ENCODE measurements at places on chromosomes 1 and 21.

DNA sequence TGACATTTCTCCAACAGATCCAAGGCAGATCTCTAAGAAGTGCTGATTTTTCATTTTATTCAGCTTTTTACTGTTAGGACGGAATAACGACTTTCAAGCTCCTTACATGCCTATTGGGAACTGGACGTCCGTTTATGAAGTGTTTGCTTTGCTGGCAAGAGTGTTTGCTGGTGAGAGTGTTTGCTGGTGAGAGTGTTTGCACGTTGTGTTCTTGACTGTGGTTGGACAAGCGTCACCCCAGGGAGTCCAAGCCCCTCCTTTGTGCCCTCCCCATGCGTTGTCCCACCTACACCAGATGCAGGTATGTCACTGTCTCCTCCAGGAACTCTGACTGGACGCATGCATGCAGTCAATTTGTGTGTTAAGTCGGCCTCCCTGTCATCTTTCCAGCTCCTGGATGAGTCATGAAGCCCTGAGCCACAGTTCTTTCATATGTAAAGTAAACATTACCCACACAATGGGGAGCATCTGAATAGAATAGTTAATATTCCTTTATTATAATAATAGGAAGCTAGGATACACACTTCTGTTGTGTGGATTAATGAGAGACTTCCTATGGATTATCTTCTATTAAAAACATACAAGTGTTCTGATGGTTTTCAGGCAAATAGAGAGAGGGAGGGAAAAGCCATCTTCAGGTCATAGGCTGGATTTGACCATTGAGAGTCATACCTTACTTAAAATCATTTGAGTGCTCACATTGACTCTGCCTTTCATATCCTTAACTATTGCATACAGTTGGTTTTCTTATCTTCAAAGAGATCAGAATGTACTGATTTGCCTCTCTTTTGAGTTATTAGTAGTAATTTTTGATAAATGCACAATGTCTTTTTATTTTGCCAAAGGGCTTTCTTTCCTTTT is 119.2 kb downstream of the GALNT2 start:
- DNase-seq = peak; percentile 66

- no peak for DNase-seq
Observed at GRCh38 chr1:17297991-17298390, 10.0 kb upstream of the PADI4 start.

DNA sequence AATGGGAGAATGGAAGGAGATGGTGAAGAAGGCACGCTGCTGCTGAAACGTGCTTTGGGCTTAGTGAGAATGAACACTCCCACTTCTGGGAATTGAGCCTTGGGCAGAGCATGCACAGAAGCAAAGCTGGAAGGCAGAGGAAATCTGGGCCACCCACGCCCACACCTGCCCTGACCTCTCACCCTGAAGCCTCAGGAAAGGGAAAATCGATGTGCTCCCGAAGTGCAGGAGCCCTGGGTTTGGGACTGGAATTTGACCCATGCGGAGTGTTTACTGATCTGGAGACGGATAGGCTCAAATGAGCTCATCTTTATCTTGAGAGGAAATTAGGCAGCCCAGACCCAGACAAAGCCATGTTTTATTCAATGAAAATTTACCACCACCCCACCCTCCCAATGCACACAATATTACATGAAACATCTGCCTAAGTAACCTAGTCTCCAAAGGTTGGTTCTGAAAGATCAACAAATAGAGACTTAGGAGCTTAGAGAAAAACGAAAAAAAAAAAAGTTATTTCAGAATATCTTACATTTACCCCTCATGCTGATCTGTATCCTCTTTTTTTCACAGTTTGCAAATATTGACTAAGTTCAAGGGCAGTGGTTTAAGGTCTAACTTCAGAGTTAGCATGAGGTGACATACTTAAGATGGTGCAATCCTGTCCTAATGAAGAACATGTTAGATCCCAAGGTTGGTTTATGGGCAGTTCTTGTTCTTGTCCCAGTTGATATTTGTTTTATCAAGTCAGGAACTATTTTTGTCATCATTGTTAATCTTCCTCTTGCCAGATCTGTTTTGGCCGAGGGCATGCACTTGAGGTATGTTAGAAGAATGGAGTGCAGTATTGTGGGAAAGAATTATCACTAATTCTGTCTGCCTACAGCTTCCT is 63.0 kb downstream of the PROX1 start:
- DNase-seq = no peak

DNA sequence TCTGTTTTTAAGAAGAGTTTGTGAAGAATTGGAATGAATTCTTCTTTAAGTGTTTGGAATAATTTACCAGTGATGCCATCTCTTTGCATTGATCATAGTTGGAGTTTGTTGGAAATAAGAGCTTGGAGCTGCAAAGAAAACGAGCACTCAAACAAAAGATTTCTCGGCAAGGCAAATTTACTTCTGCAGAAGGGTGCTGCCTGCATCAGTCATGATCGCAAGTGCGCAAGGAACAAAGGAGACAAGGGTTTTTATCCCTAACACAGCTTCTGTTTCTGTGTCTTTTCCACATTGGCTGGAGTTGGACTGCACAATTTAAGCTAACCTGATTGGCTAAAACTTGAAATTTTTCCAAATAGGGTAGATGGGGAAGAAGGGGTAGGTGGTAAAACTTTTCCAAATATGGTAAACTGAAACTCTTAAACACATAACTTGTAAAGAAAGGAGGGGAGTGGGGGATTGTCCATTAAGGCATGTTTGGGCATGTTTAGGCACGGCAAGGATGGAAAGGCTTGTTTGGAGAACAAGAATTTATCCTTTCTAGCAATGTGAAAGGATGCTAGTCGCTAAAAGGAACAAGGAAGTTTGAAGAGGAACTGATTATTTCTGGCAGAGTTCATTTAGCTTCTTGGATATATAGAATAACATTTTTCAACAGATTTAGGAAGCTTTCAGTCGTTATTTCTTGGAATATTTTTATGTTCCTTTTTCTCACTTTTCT is 3.5 kb upstream of the AADACL4 start:
- DNase-seq = peak; percentile 15

GRCh38 chr1:213899413-213899812 is 88.4 kb upstream of the PROX1 start:
- no peak for DNase-seq

DNA sequence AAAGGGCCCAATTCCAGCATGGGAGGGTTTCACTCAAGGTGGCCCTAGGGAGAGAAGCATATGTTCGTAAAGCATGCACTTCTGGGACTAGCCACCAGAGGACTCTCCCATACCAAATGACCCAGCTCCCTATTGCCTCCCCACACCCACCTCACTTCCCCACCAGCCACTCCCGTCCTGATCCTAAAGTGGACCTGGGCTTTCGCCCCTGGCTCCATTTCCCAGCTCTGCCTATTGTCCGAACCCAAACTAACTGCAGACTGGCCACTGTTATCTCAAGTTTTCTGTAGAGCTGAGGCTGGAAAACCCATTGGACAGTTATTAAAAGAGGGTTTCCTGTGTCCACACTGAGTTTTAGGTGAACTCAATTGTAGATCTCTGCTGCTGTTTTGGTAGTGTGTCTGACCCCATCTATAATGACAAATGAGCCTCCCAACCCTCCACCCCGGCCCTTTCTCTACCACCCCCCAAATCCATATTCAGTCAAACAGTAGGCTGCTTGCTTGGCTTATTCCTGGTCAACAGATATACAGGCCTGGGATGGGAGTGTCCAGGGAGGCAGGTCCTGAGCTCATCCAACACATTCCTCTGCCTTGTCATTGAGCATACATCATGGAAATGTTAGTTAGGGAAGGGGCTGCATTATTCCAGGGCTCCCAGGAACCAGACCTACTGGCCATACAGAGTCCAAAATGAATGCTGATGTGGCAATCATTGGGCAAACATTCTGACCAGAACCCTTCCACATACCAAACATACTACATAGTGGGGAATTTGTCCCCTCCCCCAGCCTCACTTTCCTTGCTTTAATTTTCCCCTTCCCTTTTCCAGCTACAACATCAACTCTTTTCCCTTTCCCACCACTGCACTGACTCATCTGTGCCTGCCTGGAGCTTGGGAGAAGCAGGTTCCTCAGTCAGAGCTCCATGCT is 59.2 kb downstream of the ABCA4 start:
- DNase-seq = peak; percentile 66

DNA sequence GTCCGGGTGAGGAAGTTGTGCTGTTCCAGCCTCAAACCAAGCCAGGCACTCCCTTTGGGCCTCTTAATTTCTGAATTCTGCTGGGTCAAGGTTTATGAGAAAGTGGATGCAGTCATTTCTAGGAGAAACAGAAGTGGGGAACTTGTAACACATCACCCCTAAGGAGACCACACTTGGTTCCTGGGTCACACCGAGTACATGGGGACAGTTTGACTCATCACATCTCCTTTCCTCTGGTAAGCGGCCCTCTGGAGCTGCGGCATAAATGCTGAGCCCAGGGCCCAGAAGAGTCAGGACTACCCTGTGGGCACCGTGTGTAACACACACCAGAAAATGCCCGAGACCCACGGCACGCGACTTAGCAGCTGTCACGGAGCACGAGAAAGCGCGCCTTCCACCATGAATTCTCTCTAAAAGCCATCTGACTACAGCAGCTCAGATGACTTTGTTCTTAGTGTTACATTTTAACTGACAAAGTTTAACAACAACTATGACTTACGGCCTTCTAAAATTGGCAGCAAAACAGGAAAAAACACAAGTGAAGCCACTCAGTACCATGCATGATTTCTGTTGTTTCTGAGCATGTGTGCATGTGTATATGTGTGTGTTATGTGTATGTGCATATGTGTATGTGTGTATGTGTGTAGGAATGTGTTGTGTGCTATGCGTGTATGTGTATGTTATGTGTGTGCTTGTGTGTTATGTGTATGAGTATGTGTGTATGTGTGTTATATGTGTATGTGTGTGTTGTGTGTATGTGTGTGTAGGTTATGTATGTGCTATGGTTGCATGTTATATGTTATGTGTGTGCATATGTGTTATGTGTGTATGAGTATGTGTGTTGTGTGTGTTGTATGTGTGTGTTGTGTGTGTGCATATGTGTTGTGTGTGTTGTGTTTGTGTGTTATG is 50.8 kb downstream of the TOMM20 start:
- DNase-seq = peak; percentile 36

DNA sequence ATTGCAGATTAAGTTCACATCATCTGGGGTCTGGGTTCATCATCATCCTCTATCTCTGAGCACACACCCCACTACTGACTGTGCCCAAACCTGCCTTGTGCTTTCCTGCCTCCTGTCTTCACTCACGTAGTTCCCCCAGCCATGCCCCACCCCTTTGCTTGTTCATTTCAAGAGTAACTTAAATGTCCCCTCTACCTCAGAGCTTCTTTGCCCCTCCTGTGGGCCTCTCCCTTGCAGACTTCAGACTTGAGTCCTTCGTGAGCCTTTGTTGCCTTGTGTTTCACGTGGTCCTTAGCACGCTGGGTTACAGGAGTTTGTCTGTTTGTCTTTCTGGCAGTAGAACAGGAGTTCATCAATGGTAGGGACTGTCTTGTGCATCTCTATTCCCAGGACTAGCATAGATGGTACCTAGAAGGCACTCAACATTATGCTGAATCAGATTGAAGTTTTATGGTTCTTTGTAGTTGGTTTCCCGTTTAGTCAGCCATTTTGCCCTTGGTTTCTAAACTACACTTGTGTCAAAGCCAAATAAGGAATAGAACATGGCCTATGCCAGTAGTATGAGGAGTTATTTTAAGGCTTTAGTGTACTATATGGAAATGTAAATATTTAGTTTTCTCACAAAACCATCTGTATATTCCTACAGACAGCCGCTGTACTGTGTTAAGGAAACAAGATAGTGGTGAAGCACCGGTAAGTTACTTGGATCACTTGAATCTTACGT is 86.2 kb downstream of the TTC3 start:
- no peak for DNase-seq

GRCh38 chr1:76546354-76546933 is 320.8 kb upstream of the ST6GALNAC5 start:
- DNase-seq = no peak

DNA sequence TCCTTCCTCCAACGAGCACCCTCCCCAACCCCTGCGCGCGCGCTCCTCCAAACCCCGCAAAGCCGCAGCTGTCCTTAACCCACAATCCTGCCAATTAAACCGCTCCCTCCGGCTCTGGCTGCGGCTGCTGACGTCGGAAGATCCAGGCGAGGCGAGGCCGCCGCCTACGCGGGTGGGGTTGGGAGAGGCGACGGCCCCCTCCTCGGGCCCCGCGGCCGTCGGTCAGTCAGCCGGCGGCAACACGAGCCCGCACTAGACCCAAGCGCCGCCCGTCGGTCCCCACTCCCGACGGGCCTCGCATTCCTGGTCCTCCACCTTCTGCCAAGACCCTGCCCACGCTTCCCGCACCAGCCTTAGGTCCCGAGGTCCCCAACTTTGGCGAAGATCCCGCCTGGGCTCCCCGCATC is 75.4 kb downstream of the VWA5B1 start:
- no peak for DNase-seq

- DNase-seq = peak; percentile 53
Observed at GRCh38 chr1:202571719-202572339, 138.4 kb downstream of the SYT2 start.

- peak; percentile 81 for DNase-seq
Observed at GRCh38 chr21:41932576-41933312, 21.1 kb downstream of the C2CD2 start.

GRCh38 chr1:213979751-213980586 is 7.8 kb upstream of the PROX1 start:
- no peak for DNase-seq

DNA sequence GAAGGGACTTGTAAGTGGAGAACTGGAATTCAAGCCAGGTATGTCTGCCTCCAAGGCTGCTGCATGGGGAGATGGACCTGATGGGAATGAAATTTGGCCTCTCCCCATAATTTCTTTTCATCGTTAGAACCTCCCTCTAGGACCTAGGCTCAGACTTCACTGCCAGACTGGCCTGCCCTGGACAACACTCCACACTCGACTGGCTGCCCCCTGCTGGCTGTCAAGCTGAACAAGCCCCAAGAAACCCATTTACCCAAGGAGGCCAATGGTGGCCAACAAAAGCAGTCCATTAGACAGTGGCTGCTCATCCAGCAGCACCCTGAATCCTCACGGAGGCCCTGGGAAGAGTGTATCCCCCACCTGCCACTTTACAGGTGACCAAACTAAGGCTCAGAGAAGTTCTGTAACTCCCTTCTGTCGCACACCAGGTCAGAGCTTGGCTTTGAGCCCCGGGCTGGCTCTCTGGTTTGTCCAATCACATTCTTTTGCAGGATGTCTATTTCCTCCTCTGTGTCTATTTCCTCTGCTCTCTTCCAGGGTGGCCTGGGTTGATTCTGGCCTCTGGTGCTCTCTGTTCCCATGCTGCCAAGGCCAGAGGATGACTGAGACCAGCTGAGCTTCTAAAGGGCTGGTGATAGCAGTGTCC is 3.8 kb downstream of the RNF186 start:
- DNase-seq = peak; percentile 48

DNA sequence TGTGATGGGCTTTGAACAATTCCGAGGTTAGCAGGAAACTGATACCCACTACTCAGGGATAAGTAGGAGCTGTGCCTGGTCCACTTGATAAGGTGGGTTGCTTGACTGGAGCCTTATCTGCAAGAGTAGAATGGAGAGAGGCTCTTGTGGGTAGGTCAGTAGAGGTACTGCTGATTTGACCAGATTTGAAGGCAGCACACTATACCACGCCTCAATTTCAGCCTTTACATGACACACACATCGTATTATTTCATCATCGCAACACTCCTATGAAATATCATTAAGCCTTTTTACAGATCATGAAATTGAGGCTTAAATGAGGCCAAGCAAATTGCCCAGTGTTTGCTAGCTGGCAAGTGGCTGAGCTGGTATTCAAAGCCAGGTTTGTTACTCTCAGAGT is 69.6 kb downstream of the KCNJ15 start:
- DNase-seq = no peak

GRCh38 chr1:150579945-150580642 is 684 bp upstream of the MCL1 start:
- DNase-seq = no peak

All from ACHN (cell line).